ENCODE measurements at places on chromosomes 13 and 19.

DNA sequence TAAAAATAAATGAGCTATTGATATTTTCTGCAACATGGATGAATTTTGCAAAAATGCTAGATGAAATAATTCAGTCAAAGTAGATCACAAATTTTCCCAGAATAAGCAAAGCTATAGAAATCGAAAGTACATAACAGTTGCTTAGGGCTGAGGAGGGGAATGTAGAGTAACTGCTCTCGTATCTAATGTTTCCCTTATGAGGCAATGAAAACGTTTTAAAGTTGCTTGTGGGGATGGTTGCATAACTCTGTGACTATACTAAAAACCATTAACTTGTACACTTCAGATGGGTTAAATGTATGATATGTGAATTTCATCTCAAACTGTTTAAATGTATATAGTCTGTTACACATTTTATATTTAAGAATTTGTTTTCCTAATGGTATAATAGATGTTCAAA is 231.7 kb downstream of the GGACT start:
- DNase-seq: no peak

- no peak for DNase-seq
Measured at GRCh38 chr13:39864221-39864620, 208.8 kb downstream of the COG6 start.

DNA sequence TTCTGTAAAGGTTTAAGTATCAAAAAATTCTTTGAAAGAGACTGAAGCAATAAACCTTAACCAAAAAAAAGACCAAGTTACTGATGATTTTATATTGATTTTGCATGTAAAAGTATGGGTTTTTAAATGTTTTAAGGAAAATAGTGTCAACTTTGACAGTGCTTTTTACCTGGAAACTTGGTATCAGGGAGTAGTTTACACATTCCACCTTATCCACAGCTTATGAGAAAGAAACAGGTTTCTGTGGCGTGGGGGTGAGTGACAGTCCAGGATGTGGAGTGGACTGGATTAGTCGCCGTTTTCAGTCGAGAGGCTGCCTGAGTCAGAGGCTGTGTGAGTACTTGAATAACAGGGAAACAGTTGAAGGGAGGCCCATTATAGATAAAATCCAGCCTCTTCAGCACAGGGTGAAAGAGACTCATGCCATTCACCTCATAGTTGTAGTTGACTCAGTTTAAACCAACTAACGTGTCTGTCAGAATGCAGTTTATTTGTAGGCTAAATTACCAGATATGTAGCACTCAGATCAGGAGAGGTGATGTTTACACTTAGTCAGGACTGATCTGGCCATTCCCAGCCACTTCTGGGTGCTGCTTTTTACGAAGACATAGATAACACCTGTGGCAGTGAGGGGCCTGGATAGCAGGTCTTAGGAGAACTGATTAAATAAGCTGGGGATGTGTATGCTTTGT is 595 bp upstream of the GPR183 start:
- peak; percentile 69 for DNase-seq

GRCh38 chr13:114099191-114099590 is 33.2 kb downstream of the RASA3 start:
- DNase-seq: no peak

DNA sequence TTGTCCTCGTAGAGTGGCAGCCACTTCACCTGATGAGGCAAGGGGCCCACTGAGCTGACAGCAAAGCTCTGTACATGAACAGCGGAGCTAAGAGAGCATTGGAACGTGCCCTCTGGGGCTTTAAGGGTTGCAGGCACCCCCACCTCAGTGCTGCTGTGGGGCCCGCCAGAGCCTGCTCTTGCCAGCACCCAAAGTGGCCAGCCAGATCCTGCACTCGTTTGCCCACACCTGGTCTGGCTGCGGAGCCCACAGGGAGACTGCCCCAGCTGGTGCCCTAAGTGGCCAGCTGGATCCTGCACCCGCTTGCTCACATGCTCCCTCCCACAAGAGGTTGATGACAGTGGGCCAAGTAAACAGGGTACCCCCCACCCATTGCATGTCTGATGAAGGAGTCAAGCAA is 783.4 kb upstream of the MIR17HG start:
- DNase-seq: no peak

DNA sequence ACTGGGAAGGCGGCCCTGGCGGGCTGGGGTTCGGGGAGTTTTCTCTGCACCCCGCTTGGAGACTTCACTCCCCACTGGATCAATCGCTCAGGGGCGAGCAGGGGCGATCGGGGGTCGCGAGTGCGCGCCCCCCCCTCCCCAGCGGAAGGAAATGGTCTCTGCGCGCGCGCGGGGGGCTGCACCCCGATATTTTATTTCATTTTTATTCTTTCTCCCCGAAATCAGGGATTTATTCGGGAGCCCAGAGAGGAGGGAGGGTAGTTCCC is 421 bp downstream of the ARID3A start:
- DNase-seq: no peak

- DNase-seq: no peak
Measured at GRCh38 chr19:8806661-8807060, 25.4 kb downstream of the ZNF558 start.

DNA sequence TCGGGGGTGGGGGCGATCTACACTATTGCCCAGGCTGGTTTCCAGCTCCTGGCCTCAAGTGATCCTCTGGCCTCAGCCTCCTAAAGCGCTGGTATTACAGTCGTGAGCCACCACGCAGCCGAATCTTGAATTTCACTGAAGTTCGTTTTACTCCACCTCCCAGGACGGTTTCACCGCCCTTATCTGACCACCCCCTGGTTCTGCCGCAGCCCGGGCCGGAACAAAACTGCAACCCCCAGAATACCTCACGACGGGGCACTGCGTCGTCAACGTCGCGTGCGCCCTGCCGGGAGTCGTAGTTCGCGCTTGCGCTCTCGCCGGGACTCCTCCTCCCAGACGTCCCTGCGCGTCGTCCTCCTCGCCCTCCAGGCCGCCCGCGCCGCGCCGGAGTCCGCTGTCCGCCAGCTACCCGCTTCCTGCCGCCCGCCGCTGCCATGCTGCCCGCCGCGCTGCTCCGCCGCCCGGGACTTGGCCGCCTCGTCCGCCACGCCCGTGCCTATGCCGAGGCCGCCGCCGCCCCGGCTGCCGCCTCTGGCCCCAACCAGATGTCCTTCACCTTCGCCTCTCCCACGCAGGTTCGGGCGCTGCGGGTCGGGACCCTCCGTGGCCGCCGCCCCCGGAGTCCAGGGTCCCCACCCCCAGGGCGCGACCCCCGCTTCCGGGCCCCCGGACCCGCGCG is at the start of gene ATP5F1D:
TSS of gene ATP5F1D (plus strand) at position 335 of the 679 bp plus-strand sequence. CDS start at position 435, 100 bp downstream.
- peak; percentile 91 for DNase-seq

DNA sequence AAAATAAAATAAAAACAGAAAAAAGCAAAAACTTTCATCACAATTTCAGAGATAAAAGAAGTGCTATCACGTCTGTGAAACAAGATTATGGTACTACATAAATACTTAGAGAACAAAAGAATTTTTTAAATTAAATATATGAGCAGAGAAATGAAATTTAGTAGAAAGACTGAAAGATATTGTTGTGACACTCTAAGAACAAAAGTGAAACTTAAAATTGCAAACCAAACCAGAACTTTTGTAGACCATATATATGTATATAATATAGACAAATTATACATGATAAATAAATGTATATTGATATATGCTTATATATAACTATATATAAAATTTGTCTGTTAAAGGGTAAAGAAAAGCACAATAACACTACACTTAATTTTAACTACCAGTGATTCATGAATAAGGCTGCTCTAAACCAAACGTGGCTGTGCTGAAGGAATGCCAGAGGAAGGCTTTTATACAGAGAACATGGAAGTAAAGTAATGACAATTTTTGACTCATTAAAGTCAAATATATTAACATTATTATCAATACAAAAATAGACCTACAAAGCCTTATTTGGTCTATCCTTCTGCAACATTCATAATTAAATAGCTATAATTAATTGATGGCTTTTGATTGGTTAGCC is 1516.7 kb upstream of the PCDH20 start:
- no peak for DNase-seq

DNA sequence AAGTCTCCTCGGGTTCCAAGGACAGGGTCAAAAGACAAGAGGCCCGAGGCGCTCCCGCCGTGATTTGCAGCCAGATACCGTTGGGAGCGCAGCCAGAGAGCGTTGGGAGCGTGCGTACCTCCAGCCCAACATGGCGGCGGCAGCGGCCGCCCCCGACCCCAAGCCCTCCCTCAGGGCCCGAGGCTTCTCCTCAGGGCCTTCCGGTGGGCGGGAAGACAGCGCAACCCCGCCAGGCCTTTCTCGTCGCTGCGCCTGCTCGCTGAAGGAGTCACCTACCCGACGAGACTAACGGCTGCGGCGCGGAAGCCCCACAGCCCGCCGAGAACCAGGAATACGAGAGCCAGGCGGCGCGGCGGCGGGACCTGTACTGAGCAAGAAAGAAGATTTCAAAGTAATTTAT is 3.2 kb upstream of the ZNF850 start:
- no peak for DNase-seq

DNA sequence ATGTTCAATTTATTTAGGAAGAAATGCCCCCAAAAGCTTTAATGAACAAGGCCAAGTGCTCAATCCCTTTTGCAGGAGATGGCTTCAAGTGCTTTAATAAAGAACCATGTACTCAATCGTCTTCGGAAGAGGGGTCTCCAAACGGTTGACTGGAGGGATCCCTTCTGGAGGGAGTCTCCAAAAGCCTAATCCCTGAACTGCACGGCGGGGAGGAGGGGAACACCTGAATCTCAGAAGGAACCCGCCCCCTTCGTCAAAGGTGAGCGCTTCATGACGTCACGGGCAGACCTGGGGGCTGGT is 505 bp downstream of the PAF1 start:
- DNase-seq: no peak

- DNase-seq: peak; percentile 41
Measured at GRCh38 chr19:46009530-46010510, 13.0 kb downstream of the PGLYRP1 start.

DNA sequence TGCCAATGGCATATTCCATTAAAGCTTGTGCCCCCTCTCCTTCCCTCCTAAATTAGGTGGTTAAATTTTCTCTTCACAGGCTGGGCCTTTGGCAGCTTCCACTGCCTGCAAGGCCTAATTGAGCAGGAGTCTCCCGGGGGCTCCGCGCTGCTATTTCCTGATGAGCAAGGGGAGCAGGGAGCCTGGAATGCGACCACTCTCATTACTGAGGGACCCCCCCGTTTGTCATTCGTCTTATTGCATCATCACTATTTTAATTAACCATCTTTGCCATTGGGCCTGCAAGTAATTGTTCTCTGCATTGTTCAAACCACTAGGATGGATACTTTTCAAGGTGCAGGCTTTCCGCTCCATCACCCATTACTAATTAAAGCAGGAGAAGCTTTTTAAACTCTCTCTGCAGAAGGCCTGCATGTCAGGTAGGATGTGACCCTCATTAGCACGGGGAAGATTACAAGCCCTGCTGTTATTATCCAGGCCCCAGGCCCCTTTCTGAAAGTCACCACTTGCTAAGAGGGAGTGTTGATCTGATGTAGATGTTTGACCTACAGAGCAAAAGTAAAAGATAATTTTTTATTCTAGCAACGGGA is 142.3 kb downstream of the OXGR1 start:
- DNase-seq: no peak

DNA sequence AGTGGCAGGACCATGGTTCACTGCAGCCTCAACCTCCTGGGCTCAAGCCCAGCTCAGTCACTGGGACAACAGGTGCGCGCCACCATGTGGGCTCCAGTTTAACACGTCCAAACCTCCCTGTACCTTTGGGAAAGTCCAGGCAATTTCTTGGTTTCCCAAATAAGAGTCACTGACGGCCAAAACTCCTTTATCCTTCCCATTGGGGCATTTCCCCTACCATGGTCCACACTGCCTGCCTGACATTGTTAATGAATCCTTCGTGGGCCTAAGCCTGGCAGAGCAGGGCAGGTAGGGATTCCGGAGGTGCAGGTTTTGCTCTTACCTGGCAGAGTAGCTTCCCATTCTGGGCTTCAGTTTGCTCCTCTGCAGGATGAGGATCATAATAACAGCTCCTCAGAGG is 66.2 kb upstream of the TM9SF2 start:
- DNase-seq: no peak
